ENCODE measurements at places on chromosomes 11 and 22.
A peak's percentile ranks its signal among the peaks of the same experiment; 100 is the strongest.

DNA sequence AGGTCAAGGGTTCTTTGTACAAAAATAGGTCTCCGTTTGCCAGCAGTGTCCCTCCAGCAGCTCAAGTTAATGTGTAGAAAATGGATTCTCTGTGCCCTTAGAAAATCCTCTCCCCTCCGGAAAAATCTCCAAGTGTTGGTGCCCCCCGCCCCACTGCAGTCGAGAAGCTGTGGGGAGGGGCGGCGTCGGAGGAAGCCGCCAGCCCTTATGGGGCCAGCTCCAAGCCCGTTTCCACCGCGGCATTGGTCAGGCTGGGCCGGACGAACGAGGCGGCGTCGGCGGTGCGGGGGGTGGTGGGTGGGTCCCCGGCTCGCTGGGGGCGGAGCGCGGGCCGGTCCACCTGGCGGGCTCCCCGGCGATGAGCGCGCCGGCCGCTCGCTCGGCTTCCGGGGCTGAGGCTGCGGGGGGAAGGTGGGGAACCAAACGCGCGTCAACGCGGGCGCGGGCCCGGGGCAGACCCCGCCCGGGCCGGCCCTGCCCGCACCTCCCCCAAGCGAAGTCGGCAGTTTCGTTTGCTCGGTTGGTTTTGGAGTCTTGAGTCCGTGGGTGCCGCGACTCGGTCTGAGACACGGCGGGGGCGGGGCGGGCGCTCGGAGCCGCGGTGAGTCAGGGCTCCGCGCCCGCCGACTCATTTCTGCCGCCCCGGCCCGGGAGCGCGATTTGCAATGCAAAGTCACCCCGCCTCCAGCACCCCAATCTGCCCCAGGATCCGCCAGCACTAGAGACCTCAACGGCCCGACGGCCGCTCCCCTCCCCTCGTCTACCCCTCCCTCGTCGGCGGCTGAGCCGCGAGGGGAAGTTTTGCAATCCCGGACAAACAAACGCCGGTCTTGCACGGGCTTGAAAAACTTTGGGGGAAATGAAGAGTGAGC is 1.4 kb downstream of the ASCL2 start:
- DNase-seq = peak; percentile 63

- peak; percentile 86 for DNase-seq
These were observed at the start of gene TAGLN for GRCh38 chr11:117199053-117199915. TAGLN (plus strand) TSS chr11:117199370; CDS start chr11:117203014, 3,644 bp downstream.

- DNase-seq = peak; percentile 77
These were observed 87.5 kb downstream of the TP53I11 start for GRCh38 chr11:44863231-44863630.

GRCh38 chr22:19718456-19719049 is 4.2 kb downstream of the SEPTIN5 start:
- no peak for DNase-seq

DNA sequence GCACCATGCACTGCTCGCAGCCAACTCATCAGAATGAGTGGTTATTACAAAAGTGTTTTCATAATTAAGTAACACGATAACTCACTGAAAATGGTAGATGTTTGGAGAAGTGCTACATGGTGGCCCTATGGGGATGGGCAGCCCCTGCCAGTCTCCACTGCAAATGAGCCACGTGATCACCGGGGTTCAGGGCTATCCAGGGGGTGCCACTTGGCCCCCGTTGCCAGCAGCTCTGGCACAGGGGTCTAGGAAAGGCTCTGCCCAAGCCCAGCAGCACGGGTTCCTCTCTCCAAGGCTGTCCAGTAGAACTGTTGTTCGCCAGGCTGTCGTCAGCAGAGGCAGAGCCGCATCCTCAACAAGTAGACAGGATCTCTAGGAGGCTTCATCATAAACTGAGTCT is 382.1 kb upstream of the B3GAT1 start:
- DNase-seq = no peak

GRCh38 chr11:19382131-19382611 is 141.4 kb upstream of the E2F8 start:
- DNase-seq = no peak

DNA sequence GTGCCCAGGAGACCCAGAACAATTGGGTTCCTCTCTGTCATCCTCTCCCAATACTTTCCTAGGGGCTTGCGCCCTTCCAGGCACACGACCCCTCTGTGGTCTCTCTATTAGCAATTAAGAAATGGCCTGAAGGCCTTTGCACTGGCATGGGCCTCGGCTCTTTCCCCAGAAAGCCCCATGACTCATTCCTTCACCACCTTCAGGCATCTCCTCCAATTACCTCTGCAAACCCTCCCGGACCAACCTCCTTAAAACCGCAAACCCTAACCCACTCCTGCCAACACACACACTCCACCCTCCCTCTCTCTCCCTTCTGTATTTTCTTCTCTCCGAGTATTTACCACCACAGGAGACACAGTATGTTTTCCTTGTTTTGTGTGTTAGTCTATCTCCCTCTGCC is 36.7 kb downstream of the LARGE1 start:
- no peak for DNase-seq

DNA sequence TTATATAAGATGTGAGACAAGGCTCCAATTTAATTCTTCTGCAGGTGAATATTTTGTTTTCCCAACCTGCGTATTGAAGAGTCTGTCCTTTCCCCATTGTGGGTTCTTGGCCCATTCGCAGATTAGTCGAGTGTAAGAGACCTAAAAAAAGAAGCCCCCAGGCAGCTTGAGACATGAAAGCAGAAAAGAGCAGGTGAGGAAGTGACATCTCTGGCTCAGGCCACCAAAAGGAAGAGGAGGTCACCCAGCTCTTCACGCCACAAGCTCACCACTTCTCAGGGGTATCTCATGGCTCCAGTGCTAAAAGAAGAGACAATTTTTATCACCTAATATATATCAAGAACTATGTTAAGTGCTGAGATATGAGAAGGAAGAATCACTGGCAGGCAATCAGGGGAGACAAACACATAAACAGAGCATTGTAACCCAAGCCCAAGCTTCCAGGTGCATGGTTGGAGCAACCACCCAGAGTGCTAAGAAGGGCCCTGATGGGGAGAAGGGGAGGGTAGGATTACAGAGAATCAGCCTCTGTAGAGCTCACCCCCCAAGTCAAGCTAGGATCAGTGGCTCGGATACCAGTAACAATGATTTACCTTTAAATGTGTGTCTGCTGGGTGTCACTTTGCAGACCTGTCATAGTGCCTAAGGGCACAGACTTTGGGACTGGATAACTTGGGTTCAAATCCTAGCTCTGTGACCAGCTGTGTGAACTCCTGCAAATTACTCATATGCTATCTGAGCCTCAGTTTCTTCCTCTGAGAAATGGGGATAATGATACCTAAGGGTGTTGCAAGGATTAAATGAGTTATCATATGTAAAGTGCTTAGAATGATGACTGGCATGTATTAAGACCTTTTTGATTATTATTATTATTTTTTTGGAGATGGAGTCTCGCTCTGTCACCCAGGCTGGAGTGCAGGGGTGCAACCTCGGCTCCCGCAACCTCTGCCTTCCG is 39.2 kb downstream of the MCHR1 start:
- DNase-seq = no peak

DNA sequence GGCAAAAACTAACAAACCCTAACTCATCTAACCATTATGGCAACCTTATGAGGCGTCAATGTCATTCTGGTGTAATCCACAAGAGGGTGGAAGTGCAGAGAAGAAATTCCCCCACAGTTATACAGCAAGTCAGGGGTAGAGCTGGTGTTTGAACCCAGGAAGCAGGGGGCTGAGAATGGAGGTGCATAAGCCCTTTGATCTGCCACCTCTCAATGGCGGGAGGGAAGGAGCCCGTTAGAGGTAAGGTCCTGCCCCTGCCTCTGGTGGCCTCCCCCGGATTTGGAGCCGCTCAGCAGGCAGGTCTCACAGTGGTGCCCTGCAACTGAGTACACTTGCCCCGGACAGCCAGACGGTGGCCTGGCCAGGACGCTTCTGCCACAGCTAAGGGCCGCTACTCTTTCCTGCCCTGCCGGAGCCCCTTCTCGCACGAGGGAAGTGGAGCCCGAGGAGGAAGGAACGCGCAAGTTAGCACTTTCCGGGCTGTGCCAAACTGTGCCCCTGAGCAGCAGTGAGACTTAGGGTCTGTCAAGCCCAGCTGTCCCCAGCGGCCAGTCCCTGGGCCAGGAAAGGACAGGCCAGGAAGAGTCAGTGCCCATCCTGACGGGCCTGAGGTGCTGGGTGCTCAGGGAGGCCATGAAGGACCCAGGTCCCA is 1.1 kb downstream of the FXYD2 start:
- DNase-seq = no peak

DNA sequence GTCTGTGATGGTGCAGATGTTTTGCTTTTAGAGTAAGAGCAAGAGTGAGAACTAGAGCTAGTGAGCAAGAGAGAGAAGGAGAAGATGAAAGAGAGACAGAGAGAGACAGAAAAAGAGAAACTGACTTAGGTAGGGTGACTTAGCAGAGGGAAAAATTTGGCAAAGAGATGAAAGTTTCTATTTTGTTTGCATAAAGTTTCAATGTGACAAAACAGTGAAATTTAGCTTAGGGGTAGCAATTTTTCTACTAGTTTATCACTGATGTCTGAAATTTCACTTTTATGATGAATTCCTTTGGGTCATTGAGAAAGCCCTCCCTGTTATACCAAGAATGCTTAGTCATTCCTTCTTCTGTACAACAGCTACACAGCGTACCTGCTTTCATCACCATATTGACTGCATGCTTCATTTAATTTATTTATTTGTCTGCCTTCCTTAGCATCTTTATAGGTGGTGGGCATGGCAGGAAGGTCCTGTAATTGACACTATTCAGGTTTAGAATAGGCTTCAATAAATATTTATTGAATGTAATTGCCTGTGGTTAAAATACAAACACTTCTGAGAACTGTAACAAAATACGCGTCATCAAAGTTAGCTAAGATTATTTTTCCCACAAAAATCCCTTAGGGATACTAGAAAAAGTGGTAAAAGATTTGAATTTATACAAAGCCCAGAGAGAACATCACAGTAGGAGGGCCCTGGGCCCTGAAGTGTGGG is 19.9 kb upstream of the CTSC start:
- no peak for DNase-seq

DNA sequence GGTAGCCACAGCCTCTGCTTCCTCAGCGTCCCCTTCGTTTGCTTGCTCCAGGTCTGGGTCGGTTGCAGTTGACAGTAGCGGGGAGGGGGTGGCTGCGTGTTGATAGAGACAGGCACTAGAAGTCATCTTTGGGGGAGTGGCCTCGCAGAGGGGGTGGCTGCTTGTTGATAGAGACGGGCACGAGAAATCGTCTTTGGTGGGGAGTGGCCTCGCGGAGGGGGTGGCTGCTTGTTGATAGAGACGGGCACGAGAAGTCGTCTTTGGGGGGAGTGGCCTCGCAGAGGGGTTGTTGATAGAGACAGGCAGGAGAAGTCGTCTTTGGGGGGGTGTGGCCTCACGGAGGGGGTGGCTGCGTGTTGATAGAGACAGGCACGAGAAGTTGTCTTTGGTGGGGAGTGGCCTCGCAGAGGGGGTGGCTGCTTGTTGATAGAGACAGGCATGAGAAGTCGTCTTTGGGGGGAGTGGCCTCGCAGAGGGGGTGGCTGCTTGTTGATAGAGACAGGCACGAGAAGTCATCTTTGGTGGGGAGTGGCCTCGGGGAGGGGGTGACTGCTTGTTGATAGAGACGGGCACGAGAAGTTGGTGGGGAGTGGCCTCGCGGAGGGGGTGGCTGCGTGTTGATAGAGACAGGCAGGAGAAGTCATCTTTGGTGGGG is 328.3 kb downstream of the TBC1D22A start:
- no peak for DNase-seq

GRCh38 chr22:43446037-43446803 is 34.4 kb downstream of the MPPED1 start:
- no peak for DNase-seq

GRCh38 chr22:29341849-29342127 is 26.3 kb upstream of the RASL10A start:
- DNase-seq = no peak

DNA sequence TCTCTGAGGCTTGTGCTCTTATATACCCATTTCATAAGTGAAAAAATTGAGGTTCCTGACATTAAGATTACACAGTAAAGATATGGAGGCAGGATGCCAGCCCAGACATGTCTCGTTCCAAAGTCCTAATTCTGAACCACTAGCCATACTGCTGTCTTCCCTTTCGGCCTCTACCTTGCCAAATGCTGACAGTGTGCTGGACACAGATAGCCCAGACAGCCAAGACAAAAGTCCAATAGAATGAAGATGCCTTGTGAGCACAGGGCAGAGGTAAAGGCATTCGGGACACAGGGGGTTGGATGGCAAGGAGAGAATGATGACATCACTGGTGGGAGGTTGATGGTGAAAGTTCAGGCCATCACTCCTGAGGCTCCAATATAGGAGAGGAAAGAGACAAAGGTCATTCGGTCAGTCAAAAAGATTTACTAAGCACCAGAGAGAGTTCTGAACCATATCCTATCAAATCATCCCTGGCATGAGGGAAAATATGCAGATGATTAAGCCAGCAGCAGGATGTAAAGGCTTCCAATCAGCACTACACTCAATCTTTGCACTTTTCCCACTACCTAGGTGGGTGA is 174.0 kb upstream of the MTMR2 start:
- DNase-seq = no peak

DNA sequence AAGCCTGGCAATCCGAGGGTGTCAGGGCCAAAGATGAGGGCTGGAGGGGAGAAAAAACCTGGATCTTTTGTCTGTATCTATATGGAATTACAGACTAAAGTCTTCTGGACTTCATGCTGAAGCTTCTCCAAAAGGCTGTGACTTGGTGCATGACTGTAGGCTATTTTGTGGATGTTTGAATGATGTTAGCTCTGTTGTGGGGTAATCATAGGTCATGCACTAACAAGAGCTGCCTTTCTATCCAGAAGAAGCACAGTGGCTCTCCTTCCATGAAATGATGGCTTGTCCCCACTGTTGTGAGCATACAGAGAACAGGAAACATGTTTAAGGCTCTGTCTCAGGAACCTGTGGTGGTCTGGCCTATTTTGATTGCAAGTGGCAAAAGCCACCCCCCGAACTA is 263.3 kb upstream of the PLET1 start:
- no peak for DNase-seq

- no peak for DNase-seq
These were observed 5.7 kb downstream of the PRR5 start for GRCh38 chr22:44707752-44708151.

GRCh38 chr22:47411006-47411405 is 648.6 kb downstream of the TBC1D22A start:
- DNase-seq = peak; percentile 18

- DNase-seq = no peak
These were observed 98.6 kb downstream of the TENM4 start for GRCh38 chr11:79342236-79342635.

DNA sequence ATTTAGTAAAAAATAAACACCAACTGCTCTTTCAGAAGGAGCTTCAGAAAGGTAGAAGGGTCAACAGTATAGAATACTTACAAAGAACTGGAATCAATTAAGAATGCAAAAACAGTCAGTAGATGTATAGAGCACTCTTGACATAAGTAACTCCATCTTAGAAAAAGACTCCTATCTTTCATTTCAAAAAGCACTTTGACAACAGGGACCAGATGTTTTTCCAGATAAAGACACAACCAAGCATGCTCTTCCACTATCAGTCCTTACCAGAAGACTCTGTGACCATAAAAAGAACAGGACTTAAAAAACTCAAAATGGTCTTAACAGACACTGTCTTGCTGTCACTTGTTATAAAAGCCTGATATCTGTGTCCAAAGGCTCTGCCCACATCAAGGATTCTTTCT is 5.2 kb downstream of the SLC25A17 start:
- no peak for DNase-seq
